ENCODE measurements at places on chromosomes 5 and 9.
A peak's percentile ranks its signal among the peaks of the same experiment; 100 is the strongest.

DNA sequence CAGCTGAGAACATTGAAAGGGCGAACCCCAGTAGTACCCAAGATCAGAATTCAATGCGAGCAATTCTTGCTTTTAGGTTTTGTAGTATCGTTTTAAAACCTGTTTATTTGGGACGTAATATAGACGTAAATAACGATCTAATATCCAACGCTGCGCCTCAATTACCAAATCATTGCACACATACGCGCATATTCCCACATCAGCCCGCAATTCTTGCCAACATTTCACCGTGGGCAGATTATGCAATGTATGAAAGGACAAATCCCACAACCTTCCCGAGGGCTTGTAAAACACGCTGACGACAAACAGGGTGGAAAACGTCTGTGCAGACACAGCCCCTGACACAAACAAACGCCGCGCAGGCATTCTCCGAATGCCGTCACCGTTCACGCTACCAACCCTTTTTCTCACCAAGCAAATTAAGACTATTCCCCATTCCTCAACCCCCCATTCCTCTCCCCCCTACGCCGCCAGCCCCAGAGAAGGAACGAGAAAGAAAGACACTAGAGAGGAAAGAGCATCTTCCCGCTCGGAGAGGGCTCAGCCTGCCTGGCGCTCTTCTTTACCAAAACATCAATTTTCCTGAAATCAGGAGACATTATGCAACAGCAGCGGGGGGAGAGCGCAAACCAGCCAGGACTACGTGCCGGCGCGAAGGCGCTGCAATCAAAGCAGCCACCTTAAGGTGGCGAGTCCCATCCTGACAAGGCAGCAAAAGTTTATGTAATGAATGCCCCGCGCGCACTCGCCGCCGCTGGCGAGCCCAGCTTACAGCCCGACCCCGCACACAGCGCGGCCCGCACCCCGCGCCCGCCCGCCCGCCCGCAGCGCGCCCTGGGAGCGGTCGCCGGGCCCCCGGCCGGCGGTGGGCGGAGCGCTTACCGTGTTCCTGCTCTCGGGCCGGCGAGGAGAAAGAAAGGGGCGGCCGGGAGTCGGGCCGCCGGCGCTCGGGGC, 597 bp downstream of the NFIL3 start:
- peak; percentile 73 for DNase-seq

DNA sequence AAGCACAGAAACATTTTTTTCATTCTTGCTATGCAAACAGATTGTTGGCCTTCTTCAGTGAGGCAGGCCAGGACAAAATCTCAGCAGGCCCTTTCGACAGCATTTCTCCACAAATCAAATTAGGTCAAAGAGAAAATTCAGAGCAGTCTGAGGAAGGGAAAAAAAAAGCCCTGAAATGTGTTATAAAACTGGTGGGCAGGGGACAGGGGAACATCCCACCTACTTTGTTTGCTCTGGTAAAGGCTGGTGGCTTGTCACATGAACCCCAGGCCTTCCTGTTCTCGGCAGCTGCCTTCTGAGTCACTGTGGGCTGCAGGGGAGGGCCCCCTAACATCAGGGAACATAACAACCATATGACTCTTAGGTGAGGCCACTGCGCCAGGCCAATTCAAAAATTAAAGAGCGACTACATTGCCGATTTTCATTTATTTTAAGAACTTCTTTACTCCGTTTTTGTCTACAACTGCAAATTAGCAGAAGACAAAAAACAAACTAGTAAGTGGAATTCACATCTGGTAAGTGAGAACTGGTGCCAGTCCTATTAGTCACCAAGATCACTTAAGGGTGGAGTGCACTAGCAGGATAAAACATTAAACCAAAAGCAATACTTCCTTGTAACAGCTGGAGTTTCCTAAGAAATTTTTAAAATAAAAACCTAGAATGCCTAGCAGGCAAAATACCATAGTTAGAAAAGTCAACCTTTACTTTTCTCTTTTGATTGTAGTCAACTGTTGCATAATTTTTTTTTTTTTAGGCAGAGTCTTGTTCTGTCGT, 46.2 kb upstream of the DENND4C start:
- peak; percentile 75 for DNase-seq

DNA sequence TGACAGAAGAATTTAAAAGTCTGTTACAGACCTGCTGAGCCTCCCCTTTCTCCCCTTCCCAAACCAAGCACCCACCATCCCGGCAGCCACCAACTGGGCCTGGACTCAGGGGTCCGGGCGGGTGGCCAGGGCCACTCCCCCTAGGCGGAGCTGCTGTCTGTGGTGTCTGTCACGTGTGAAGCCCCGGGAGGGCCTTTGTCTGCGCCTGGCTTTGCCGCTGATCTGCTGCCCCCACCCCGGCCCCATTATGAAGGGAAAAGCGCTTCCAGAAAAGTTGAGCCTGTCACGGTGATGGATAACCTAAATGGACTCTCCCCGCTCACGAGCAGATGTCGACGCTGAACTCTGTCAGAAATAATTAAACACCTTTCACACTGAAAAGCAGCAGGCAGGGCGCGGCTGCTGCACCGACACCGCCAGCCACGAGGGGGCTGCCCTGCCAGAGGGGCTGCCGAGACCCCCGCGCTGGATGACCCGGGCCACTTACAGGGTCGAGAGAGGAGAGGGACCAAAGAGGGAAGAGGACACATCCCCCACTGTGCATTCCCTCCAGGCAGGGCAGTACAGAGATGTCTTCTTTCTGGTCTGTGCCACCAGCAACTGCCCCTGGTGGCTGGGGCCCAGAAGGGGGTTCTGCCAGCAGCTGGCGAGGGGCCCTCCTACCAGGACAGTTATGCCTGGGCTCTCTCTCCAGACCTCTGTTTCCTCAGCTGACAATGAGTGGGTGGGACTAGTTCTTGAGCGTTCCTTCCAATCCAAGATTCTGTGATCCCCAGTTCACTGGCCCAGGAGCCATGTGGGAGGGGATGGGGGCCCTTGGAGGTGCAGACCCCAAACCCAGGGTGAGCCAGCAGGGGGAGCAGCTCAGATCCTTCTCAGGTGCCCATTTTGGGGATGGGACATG, 36.0 kb upstream of the BARHL1 start:
- peak; percentile 69 for DNase-seq

GRCh38 chr9:125705893-125706292, 1.1 kb downstream of the MAPKAP1 start:
- DNase-seq, result no peak

DNA sequence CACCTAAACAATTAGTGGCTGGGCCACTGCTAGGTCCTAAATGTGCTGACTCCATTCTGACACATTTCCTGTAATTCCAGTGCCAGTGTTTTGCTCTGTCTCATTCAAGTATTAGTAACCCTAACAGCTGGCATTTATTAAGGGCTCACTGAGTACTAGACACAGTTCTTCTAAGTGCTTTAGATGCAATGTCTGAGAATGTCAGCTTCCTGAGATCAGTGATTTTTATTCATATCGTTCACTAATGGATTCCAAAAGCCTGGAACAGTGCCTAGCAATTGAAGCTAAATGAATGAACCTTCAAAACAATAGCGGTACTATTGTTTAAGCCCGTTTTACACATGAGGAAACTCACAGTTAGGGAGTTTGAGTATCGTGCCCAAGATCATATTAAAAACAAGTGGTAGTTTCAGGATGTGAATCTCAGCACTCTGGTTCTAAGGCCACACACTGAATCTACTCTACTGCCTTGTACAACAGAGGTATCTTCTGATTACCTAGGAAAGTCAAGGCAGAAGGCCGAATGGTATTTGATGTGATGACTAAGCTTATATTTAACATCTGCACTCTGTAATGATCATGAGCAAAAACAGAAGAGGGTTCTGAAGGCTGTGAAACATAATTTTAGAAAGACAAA, 304.0 kb downstream of the PJA2 start:
- DNase-seq, result no peak

DNA sequence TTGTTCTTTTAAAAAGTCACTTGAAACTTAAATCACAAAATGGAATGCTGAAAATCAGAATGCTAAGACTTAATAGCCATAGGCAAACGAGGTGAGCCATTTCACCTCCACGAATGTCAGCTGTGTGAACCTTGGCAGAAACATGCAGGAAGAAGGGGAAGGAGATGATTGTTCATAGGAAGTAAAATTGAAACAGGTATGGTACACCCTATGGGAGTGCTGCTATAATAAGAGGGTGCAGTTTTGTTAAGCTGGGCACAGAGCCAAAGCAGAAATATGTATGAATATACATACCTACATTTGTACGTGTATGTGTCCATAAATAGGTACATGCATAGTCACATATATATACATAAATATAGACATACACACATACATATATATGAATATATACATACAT, 51.0 kb upstream of the SPINK5 start:
- no peak for DNase-seq

DNA sequence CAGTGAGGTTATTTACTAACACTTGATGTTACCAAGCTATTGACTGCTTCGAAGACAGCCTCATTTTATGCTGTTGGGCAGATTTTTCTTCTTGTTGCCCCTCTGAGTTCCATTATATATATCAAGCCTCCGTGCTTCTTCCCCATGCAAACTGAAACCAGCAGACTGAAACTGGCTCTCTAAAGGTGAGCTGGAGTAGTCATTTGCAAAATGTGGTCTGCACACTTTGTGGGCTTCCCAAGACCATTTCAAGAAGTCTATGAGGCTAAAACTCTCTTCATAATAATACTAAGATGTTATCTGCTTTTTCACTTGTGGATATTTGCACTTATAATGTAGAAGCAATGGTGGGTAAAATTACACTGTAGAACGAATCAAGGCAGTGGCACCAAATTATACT, 13.9 kb downstream of the SLC36A1 start:
- DNase-seq, result no peak
